Gastrocnemius medialis (tissue), 4 donors: ENCODE measurements at places on chromosomes 1 and 21. TPM values are rescaled to one million over a fixed set of nuclear protein-coding genes. Genes with fewer than 3 reads are reported as not detected.

EPHX1 gene
- 118 TPM for total RNA-seq

TAS1R3 gene
- not detected for total RNA-seq

PDPN gene
- 42.5 TPM for total RNA-seq

ZYG11A gene
- not detected for total RNA-seq

RIMS3 gene
- total RNA-seq, result 0.56 TPM

TAS1R1 gene
- total RNA-seq, result not detected

GJA9 gene
- not detected for total RNA-seq

GRCh38 chr1:66143651-66144050, 351.0 kb downstream of the PDE4B start:
- no peak for DNase-seq
- H3K4me3 ChIP-seq, result no peak overlapping the region
- H3K27me3 ChIP-seq, result no peaks in the 10 kb centered on the region
- H3K36me3 ChIP-seq, result no peaks in the 10 kb centered on the region

- no peak for DNase-seq
- no peak overlapping the region for H3K27ac ChIP-seq
- no peak overlapping the region for H3K4me3 ChIP-seq
- H3K36me3 ChIP-seq, result no peaks in the 10 kb centered on the region
Measured at GRCh38 chr1:166627558-166627957, 211.7 kb upstream of the POGK start.

- H3K27ac ChIP-seq, result peak overlapping the region; percentile 84
- no peaks in the 10 kb centered on the region for H3K27me3 ChIP-seq
- H3K36me3 ChIP-seq, result no peaks in the 10 kb centered on the region
Measured at GRCh38 chr1:93605812-93606512, 75.7 kb downstream of the BCAR3 start.

DNA sequence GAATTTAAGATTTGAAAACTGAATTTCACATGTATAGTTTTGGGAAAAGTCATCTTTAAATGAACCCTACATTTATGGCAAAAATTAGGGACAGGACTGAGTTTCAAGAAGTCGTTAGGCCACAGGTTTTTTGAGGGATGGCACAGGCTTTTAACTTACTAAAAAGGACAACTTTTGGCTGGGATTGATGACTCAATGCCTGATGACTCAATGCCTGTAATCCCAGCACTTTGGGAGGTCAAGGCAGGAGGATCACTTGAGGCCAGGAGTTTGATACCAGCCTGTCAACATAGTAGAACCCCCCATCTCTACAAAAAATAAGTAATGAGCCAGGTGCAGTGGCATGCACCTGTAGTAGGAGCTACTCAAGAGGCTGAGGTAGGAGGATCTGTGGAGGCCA, 15.9 kb downstream of the UCK2 start:
- peaks cover 25% of the 10 kb centered on the region for H3K4me1 ChIP-seq
- H3K27ac ChIP-seq, result no peak overlapping the region
- H3K4me3 ChIP-seq, result no peak overlapping the region
- DNase-seq, result no peak
- no peaks in the 10 kb centered on the region for H3K27me3 ChIP-seq

GRCh38 chr1:169943963-169944526, 50.3 kb upstream of the SCYL3 start:
- no peak overlapping the region for H3K27ac ChIP-seq
- H3K36me3 ChIP-seq, result no peaks in the 10 kb centered on the region
- H3K27me3 ChIP-seq, result no peaks in the 10 kb centered on the region
- no peaks in the 10 kb centered on the region for H3K4me1 ChIP-seq
- DNase-seq, result no peak

- H3K27me3 ChIP-seq, result no peaks in the 10 kb centered on the region
- H3K27ac ChIP-seq, result no peak overlapping the region
- H3K4me1 ChIP-seq, result no peaks in the 10 kb centered on the region
- DNase-seq, result no peak
- no peak overlapping the region for H3K4me3 ChIP-seq
Measured at GRCh38 chr1:239706245-239706892, 320.0 kb downstream of the CHRM3 start.

- H3K4me1 ChIP-seq, result peaks cover 9% of the 10 kb centered on the region
- no peak for DNase-seq
- peak overlapping the region; percentile 71 for H3K27ac ChIP-seq
- H3K36me3 ChIP-seq, result peaks cover 16% of the 10 kb centered on the region
- no peaks in the 10 kb centered on the region for H3K27me3 ChIP-seq
Measured at GRCh38 chr1:155893389-155894142, 17.6 kb downstream of the RIT1 start.

- no peak for DNase-seq
- no peak overlapping the region for H3K27ac ChIP-seq
- H3K27me3 ChIP-seq, result no peaks in the 10 kb centered on the region
Measured at GRCh38 chr1:41430069-41430468, 54.4 kb downstream of the EDN2 start.

GRCh38 chr1:60078182-60078581, 4.6 kb upstream of the C1orf87 start:
- H3K27me3 ChIP-seq, result peaks cover 20% of the 10 kb centered on the region
- H3K27ac ChIP-seq, result no peak overlapping the region
- no peak overlapping the region for H3K4me3 ChIP-seq

- DNase-seq, result no peak
- H3K4me1 ChIP-seq, result no peaks in the 10 kb centered on the region
- no peak overlapping the region for H3K4me3 ChIP-seq
Measured at GRCh38 chr1:193929374-193930033, 743.1 kb upstream of the B3GALT2 start.

- no peak for DNase-seq
- no peaks in the 10 kb centered on the region for H3K36me3 ChIP-seq
- no peaks in the 10 kb centered on the region for H3K27me3 ChIP-seq
- H3K27ac ChIP-seq, result no peak overlapping the region
Measured at GRCh38 chr1:217527151-217527550, 103.7 kb downstream of the GPATCH2 start.

- H3K4me3 ChIP-seq, result no peak overlapping the region
- H3K36me3 ChIP-seq, result no peaks in the 10 kb centered on the region
- no peak for DNase-seq
- H3K4me1 ChIP-seq, result no peaks in the 10 kb centered on the region
- no peaks in the 10 kb centered on the region for H3K27me3 ChIP-seq
Measured at GRCh38 chr1:18088077-18088594, 19.5 kb upstream of the IGSF21 start.

GRCh38 chr1:150234309-150234565, 1.7 kb downstream of the ANP32E start:
- H3K36me3 ChIP-seq, result peaks cover 15% of the 10 kb centered on the region
- H3K27me3 ChIP-seq, result no peaks in the 10 kb centered on the region
- peaks cover 13% of the 10 kb centered on the region for H3K4me1 ChIP-seq
- H3K4me3 ChIP-seq, result peak overlapping the region; percentile 85
- no peak for DNase-seq

DNA sequence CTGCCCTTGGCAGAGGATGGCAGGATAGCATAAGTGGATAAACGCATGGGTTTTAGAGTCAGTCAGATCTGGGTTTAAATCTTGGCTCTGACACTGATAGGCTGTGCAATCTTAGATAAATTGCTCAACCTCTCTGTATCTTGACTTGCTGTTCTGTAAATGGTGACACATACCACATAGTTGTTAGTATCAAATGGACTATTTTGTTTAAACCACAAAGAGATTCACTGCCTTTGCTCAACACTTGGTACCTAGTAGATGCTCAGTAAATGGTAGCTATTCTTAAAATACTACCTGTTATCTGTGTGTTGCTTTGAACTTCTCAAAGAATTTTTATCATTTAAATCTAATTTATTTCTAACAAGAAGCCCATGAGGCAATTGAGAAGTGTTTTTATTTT, 39.5 kb upstream of the A3GALT2 start:
- no peak for DNase-seq
- H3K4me1 ChIP-seq, result peaks cover 34% of the 10 kb centered on the region
- H3K4me3 ChIP-seq, result no peak overlapping the region

DNA sequence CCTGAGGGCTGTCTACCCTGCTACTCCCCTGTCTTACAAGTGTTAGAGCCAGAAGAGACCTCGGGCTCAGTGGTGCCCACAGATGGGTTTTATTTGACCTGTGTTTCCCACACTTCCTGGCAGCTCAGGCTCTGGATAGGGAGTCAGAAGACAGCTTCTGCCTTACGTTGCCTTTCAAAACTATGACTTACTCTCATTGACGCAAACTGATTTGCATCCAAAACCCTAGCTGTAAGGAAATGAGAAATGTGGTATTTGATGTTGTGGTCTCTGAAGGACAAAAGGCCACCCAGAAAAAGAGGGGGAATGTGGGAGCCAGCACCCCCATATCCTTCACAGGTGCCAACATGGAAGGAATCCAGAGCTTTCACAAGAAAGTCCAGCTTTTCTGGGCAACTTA, 180.2 kb downstream of the ATG4C start:
- no peaks in the 10 kb centered on the region for H3K4me1 ChIP-seq
- no peak overlapping the region for H3K27ac ChIP-seq
- no peak overlapping the region for H3K4me3 ChIP-seq
- no peaks in the 10 kb centered on the region for H3K27me3 ChIP-seq
- no peaks in the 10 kb centered on the region for H3K36me3 ChIP-seq
- DNase-seq, result no peak

DNA sequence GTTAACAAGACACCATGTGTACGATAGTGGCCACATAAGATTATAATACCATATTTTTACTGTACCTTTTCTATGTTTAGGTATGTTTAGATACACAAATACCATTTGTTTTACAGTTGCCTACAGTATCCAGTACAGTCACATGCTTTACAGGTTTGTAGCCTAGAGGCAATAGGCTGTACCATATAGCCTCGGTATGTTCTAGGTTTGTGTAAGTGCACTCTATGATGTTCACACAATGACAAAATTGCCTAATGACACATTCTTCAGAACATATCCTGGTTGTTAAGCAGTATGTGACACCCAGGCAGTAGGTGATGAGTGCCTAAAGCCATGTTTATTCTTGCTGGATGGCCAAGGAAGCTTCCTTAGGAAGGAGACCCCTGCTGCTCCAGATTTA, 111.8 kb downstream of the PAPPA2 start:
- no peak overlapping the region for H3K4me3 ChIP-seq
- no peaks in the 10 kb centered on the region for H3K36me3 ChIP-seq
- no peaks in the 10 kb centered on the region for H3K27me3 ChIP-seq
- no peak for DNase-seq
